ENCODE measurements at places on chromosomes 1 and 21.

GRCh38 chr1:7009741-7010525 lies 224.7 kb downstream of the CAMTA1 start:
- no peak for DNase-seq

- no peak for DNase-seq
Measured at GRCh38 chr1:20197329-20197791, 11.0 kb upstream of the PLA2G2C start.

GRCh38 chr1:154896771-154897286 lies 26.7 kb upstream of the KCNN3 start:
- no peak for DNase-seq

- no peak for DNase-seq
Measured at GRCh38 chr21:16084776-16085364, 355.1 kb downstream of the USP25 start.

DNA sequence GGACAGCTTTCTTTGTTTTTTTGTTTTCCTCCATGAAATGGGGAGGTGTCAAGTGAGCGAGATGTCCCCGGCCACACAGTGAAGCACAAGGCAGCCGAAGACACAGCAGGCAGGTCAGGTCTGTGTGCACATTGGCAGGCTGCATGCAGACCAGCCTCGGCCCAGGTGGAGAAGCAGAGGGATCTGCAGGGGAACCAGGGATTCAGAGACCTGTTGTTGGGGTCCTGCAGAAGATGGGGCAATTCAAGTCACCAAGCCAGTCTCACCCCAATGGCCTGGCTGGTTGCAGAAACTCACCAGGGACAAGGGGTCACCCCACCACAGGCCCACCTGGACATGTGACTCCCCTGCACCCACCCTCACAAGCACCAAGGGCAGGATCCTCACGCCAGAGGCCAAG lies 4.0 kb upstream of the ABCG1 start:
- no peak for DNase-seq
